ENCODE measurements at places on chromosomes 3 and 15.

GRCh38 chr3:122358703-122359032, 24.4 kb downstream of the MIX23 start:
- DNase-seq = no peak

DNA sequence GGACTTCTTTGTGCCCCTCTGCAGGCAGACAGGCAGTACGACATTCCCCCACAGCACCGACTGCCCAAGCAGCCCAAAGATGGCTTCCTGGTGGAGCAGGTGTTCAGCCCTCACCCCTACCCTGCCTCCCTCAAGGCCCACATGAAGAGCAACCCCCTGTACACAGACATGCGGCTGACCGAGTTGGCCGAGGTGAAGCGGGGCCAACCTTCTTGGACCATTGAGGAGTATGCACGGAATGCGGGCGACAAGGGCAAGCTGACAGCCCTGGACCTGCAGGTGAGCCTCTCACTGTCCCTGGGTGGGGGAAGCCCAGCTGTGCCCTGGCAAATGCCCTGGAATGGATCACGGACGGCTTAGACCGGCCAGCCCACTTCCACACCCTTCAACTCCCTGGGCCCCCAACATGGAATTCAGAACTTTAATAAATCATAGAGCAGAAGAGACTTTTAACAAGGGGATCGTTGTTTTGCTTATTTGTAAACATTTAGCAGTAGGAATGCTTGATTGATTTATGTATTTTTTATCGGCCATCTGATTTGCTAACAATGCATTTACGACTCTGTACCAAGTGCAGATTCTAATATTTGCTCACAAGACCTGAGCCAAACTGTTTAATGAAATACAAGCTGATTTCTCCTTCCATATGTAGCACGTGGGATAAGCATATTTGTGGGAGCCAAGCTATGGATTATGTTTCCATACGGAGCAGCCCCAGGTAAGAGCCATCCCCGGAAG, 31.1 kb downstream of the MINAR1 start:
- DNase-seq = no peak

GRCh38 chr15:40091861-40092255, 16.8 kb downstream of the BMF start:
- no peak for DNase-seq

GRCh38 chr3:54476891-54477290, 354.5 kb downstream of the CACNA2D3 start:
- DNase-seq = no peak

- DNase-seq = no peak
Observed at GRCh38 chr3:177929310-177929709, 606.9 kb upstream of the KCNMB2 start.

DNA sequence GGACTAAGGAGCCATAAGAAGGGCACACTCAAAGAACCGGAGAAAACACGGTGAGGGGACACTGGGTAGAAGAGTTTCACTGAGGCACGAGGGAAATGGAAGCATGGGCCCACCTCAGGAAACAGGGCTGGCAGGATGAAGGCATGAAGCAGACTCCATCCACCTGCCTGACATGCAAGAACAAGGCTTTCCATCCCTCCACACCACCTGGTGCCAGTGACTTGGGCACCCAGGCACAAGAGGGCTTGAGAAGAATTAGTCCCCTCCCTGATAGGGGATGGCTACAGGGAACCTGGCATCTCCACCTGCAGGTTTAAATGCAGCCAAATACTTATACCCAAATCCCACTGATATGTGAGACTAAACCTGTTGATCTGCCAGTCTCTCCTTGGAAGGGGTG, 38.9 kb upstream of the PPP2R3A start:
- no peak for DNase-seq

GRCh38 chr3:127819086-127819485, 3.2 kb downstream of the MGLL start:
- no peak for DNase-seq

DNA sequence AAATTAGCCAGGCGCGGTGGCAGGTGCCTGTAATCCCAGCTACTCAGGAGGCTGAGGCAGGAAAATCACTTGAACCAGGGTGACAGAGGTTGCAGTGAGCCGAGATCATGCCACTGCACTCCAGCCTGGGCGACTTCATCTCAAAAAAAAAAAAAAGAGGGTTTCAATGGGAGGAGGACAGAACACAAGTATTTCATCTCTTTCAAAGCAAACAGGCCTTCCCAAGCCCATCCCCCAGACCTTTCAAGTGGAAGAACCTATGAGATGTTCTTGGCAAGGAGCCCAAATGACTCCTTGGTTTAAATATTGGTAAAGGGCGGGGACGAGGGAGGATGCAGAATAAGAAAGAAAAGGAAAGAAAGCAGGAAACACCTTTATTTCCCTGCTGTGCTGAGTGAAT, 62.2 kb upstream of the MCF2L2 start:
- no peak for DNase-seq

DNA sequence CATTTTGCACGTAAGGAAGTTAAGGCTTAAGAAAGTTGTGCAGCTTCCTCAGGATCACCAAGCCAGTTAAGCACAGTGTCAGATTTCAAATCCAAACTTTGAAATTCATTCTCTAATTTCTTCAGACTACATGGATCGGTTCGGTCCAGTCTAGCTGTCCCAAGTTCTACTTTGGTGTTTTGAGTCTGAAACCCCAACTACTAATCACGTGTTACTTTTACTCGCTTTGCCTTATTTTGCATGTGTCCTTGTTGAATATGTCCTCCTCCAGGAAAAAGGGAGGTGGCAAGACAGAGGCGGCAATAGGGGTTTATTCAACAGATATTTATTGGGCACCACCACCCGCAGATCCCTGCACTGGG, 522 bp upstream of the GXYLT2 start:
- DNase-seq = no peak

DNA sequence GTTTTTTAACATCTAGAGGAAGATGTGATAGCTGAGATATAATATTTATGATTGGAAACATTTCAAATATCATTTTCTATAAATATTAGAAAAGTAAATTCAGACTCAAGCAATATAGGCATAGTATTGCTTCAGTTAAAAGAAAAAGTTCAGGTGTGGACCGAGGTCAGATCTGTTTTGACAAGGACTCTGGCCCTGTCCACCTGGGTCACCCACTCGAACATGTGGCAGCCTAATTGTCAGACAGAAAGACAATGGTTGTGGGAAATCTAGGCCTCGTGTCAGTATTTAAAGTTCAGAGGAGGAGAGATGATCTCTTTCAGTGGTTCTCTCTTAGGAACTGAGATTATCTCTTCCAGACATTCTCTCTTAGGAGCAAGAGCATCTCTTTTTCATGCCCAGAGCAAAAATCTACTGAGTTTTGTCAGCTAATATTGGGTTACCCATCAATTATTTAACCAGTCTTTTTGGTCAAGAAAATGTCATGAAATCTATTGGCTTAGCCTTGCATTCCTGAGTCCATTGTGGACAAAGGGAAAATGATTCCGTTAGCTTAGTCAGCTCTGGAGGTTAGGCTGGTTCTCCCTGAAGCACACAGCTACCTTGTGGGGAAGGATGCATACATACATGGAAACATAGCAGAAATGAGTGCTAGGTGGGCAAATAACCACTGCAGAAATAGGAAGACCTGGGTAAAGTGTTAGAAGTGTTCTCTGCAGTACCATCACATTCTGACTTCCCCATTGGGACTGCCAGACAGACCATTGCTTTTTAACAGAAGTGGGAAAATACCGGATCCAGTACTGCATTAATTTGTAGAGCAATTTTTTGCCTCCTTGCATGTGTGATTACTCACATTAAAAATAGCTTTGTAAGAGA, 343.3 kb downstream of the GRM7 start:
- DNase-seq = no peak

DNA sequence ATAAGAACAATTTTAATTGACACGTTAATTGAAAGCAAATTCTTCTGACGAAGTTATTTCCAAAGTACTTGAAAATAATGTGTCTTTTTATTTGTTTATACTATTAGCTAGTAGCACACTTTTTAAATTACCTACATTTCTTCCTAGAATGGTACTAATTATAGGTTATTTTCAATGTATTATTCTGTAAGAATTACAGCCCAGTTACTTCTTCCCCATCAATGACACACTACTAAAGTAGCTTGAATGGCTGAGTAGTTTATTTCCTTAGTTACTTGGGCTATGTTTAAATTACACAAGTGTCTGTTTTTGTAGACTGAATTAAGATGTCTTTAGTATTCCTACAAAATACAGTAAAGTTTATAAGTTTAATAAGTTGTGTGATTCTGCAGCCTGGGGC, 217.6 kb upstream of the IL12A start:
- DNase-seq = no peak

GRCh38 chr3:22606938-22607337, 596.2 kb upstream of the UBE2E2 start:
- no peak for DNase-seq

DNA sequence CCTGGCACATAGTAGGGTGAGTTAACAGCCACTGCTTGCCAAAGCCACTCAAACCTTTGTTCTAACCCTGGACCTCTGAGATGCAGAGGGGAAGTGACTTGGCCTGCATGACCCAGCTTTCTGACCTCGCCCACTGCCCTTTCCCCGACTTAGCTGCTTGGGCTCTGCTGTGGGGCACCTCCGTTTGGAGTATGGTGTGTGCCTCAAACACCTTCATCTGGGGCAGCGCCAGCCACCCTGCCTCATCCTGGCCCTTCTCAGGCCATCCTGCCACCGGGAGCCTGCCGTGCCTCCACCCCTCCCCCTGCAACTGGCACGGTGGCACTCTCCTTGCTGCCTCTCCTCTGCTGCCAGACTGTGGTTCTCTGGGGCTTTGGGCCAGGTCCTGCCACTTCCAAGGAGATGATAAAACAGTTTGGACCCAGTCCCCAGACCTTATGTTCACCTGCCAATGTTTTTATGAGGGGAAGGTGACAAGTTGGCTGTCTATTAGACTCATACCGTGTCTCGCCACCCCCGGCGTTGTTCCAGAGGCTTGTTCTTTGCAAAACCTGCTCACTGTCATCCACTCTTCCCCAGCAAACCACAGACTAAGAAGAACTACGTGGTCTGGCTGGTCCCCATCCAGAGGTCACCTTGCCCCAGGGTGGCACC, 32.2 kb downstream of the SLC6A6 start:
- no peak for DNase-seq

DNA sequence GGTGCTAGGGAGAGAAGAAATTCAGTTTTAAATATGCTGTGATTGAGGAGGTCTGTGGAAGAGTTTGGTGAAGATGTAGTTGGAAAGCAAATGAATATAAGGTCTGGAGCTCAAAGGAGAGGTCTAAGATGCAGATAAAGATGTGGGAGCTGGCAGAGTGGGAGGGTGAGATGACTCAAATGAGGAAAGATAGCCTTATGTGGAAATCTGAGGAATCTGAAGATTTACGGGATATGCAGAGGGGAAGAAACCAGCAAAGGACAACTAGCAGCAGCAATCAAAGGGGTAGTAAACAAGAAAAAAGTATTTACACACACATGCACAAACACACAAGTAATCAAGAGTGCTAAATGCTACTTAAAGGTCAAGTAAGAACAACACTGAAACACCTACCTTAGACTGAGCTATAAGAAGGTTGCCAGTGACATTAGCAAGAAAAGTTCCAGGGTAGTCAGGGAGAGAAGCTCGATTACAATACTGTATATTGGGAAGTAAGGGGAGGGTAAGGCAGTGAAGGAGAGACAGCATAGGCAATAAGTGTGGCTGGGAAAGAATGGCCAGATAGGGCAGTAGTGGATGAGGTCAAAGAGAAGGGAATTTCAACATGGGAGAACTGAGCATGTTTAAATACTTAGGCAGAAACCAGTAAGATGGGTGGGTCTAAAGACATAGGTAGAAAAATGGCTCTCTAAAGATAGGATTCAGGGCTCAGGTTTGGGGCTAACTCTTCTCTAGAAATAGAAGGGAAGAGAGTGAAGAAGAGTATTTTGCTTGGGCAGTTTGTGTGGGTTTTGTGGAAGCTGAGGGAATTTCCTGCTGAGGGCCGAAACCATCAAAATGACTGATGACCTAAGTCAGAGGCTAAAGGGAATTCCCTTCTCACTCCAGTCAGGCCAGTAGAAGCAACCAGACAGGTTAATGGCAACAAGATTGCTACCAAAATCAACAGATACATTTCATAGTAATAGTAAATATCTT, 8.9 kb downstream of the CMTM6 start:
- no peak for DNase-seq

GRCh38 chr3:14391033-14391432, 11.4 kb upstream of the SLC6A6 start:
- no peak for DNase-seq

DNA sequence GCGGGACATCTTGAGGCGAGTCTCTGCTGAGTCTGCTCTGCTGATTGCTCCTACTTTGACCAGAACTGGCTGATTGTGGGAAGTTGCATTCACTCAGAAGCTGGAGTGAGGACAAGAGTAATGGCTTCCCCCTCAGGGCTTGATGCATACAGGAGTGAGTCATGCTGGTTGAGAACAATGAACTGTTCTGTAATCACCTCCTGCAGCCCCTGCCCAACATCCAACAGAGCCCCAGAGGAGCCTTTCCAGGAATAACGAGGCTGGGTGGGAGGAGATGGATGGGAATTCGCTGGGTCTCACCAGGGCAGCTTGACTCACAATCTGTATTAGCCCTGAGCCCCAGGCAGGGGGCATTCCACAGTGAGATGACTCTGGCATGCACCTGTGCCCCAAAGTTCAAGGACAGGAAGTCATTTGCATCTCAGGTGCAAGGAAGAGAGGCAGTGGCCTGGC, 85.0 kb downstream of the RAB11A start:
- DNase-seq = no peak

DNA sequence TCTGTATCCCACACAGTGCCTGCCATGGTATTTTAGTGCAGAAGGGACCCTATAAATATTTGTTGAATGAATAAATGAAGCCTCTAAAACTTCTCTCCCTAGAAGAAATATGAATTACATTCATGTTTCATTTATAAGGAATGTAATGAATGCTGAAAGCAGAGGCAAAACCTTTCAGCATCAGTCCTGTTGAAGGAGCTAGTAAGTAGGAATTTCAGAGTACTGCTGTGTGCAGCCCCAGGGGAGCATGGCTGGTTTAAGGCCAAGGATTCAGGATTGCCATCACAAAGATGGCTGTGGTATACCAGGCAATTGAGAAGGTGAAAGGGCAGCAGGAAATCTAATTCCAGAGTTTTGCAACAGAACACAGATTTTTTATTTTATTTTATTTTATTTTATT, 1131.4 kb downstream of the IGSF11 start:
- no peak for DNase-seq

DNA sequence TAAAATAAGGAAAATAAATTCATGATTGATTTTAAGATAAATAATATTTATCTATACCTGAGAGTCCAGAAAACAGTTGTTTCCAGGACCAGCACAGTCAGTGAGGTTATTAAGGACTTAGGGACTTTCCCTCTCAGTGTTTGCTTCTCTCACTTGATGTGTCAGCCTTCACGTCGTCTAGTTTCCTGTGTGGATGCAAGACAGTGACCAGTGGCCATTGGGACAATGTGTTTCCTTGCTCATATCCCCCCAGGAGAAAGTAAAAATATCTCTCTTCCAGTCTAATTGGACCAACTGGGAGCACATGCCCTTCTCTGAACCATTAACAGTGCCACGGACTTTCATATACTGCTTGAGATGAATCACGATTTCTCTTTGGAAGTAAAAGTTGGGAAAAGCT, 157.8 kb upstream of the CTNNB1 start:
- DNase-seq = no peak

GRCh38 chr3:44584646-44585501, at the start of gene ZNF660:
ZNF660 (plus strand) TSS chr3:44584964; CDS start chr3:44594194, 9,230 bp downstream.
- DNase-seq = no peak

GRCh38 chr3:166291186-166291955, 454.1 kb upstream of the BCHE start:
- DNase-seq = no peak

GRCh38 chr3:134354612-134355251, 19.5 kb downstream of the AMOTL2 start:
- DNase-seq = no peak
